ENCODE measurements at places on chromosomes 11 and 22.

- no peak for DNase-seq
These were observed 13.4 kb downstream of the VWCE start for GRCh38 chr11:61281581-61282250.

DNA sequence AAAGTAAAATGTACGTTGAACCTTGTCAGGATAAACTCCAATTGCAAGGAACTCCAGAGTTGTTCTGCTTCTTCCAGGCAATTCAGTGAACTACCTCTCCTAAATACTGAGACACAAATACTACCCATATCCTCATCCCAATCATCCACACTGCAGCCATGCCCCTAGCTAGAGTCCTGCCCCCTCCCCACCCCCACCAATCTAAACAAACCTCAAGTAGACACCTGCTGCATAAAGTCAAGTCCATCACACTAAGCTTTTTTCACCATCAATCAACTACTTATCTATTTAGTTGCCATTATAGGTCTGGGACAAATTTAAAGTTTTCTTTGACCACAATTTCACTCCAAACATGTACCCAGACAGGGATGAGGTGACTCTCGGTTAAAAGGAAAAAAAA is 93.2 kb upstream of the APOA1 start:
- DNase-seq, result no peak

DNA sequence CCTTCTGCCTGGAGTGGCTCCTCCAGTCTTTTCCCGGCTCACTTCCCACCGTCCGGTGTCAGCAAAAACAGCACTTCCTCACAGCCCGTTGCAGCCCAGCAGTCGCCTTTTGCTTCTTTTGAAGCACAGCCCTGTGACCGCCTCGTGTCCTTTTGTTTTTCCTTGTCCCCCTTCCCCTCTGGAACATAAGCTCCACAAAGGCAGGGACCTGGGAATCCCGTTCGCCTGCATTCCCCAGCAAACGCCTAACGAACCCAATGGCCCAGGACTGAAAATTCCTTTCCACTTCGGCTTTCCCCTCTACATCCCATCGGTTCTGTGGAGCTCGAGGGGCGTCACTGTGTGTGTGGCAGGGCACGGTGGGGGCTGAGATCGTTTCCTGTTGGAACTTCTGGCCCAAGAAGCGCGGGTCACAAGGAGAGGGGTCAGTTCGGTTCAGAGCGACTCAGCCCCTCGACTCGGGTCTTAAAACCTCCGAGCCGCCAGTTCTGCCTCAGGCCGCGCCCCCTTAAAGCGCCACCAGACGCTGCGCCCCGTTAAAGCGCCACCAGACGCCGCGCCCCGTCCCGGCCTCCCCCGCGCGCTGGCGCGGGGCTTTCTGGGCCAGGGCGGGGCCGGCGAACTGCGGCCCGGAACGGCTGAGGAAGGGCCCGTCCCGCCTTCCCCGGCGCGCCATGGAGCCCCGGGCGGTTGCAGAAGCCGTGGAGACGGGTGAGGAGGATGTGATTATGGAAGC is 841 bp downstream of the RIC8A start:
- DNase-seq, result peak; percentile 80

DNA sequence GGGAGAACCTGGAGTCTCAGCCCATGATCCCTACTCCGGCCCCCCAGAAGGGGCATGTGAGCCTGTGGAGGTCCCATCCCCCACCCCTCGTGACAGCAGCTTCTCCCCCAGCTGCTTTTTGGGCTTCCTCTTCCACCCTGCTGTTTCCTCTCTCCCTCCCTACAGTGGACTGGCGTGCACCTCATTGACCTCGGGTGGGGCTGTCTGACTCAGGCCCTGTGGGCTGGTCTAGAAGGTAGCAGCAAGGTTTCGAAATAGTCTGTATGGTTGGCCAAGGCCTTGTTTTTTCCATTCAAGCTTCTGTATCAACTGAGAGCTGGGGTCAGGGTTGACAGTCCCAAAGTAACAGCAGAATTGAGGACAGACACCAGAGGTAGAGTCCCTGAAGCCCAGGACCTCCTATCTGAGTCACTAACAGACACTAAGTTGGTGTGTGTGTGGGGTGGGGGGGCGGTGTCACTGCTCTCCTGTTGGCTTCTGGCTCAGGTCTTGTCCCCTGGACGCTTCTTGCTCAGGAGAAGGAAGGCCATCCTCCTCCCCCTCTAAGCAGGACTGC is 7.7 kb downstream of the SLC37A2 start:
- no peak for DNase-seq

- DNase-seq, result no peak
These were observed 4.7 kb upstream of the LGR4 start for GRCh38 chr11:27477243-27477642.

DNA sequence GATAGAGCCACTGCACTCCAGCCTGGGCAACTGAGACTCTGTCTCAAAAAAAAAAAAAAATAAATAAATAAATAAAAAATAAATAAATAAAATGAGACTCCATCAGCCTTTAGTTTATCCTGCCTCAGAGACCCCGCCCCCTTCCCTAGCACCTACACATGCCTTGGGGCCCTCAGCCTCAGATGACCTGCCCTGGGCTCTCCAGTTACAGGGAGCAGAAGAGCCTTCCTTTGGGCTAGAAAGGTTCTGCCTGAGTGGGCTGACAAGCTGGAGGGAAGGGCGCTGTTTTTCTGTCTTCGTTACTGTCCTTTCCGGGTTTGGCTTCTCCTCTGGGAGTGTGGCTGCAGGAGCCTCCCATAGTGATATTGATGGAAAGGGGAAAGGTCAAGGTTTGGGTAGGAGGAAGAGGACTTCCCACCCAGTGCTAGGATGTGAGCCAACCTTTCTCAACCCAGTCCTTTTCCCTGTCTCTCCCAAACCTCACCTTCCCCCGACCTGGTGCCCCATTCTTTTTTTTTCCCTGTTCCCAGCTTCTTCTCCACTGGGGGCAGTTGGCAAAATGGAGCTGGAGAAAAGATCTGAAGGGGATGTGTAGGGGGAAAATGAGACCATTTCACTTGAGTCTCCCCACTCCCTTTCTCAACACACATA is 1.5 kb upstream of the SF3B2 start:
- no peak for DNase-seq

GRCh38 chr11:26757995-26758394 is 36.1 kb upstream of the SLC5A12 start:
- no peak for DNase-seq

DNA sequence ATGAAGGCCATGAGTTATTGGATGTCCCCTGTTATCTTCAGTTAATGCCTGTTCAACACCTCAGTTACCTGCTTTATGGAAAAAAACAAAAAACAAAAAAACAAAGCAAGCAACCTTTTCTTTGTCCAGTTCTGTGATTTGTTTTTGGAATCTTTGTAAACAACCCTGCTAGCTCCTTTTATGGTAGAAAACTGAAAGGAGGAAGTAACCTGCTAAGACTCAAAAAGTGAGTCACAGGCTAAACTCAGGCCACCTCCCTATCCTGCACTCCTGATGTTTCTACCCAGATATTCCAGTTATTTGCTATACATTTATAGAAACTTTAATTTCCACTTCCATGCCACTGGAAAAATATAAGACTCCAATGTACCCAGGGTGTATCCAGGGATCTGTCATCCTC is 20.6 kb upstream of the TLCD5 start:
- DNase-seq, result no peak

GRCh38 chr11:134800130-134800529 is 388.1 kb upstream of the B3GAT1 start:
- no peak for DNase-seq
